Mesothelial cell of epicardium (in vitro differentiated cells): ENCODE measurements at places on chromosomes 16 and 17.

- peaks cover 2% of the 10 kb centered on the region for H3K36me3 ChIP-seq
- no peak for DNase-seq
- H3K4me1 ChIP-seq: peaks cover 12% of the 10 kb centered on the region
- no peak overlapping the region for H3K4me3 ChIP-seq
Measured at GRCh38 chr17:63434951-63435571, 11.0 kb downstream of the CYB561 start.

DNA sequence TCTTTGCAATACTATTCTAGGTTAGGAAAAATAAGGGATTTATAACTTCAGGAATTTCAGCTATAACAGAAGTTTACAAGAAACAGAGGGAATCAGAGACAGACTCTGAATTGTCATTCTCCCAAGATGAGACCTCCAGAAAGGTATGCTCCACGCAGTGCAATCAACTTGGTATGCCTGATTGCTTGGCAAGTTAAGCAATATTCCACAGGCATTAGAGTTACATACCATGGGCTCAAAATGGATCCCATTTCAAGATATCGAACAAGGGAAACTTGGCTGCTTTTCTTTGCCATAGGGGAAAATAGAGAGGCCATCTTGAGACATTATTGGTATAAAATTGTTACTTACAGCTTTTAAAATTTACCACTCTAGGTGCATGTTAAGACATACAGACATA, 615.6 kb upstream of the SOX9 start:
- no peak for DNase-seq
- peaks cover 14% of the 10 kb centered on the region for H3K27me3 ChIP-seq
- no peaks in the 10 kb centered on the region for H3K36me3 ChIP-seq
- no peak overlapping the region for H3K4me3 ChIP-seq

- peaks cover 25% of the 10 kb centered on the region for H3K27me3 ChIP-seq
- peaks cover 54% of the 10 kb centered on the region for H3K4me1 ChIP-seq
- no peak for DNase-seq
- H3K36me3 ChIP-seq: no peaks in the 10 kb centered on the region
- H3K27ac ChIP-seq: peak overlapping the region; percentile 71
Measured at GRCh38 chr17:38602956-38603785, 2.6 kb downstream of the SRCIN1 start.

DNA sequence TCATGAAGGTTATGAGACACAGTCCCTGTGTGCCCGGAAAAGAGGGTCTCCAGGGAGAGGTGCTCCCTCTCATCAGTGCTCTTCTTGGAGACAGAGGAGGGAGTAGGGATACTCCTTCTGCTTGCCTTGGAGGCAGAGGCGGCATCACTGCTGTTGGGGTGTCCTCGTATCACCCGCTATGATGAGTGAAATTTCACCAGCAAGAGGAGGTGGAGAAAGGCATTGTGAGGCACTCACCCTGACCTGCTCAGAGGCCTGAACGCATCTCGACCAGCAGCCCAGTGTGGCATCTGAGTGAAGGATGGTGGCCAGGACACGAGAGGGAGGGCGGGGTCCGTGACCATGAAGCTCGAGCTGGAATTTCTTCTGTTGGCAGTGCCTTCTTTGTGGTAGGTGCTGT, 222.1 kb upstream of the CHMP6 start:
- H3K4me1 ChIP-seq: peaks cover 3% of the 10 kb centered on the region
- peaks cover 8% of the 10 kb centered on the region for H3K36me3 ChIP-seq
- no peak for DNase-seq
- H3K4me3 ChIP-seq: no peak overlapping the region
- no peaks in the 10 kb centered on the region for H3K27me3 ChIP-seq

- no peaks in the 10 kb centered on the region for H3K36me3 ChIP-seq
- H3K27ac ChIP-seq: no peak overlapping the region
- DNase-seq: no peak
- no peak overlapping the region for H3K4me3 ChIP-seq
Measured at GRCh38 chr17:17348872-17349723, 45.9 kb downstream of the NT5M start.

- no peak overlapping the region for H3K4me3 ChIP-seq
- H3K27ac ChIP-seq: peak overlapping the region; percentile 30
- peaks cover 7% of the 10 kb centered on the region for H3K36me3 ChIP-seq
- H3K4me1 ChIP-seq: peaks cover 14% of the 10 kb centered on the region
- DNase-seq: no peak
Measured at GRCh38 chr16:30926937-30927788, 3.8 kb downstream of the FBXL19 start.

- peaks cover 46% of the 10 kb centered on the region for H3K27me3 ChIP-seq
- H3K4me1 ChIP-seq: peaks cover 12% of the 10 kb centered on the region
- DNase-seq: no peak
- H3K4me3 ChIP-seq: no peak overlapping the region
Measured at GRCh38 chr16:9680019-9680655, 502.1 kb downstream of the GRIN2A start.

- H3K36me3 ChIP-seq: peaks cover 13% of the 10 kb centered on the region
- peak overlapping the region; percentile 75 for H3K4me3 ChIP-seq
- DNase-seq: no peak
- peaks cover 19% of the 10 kb centered on the region for H3K4me1 ChIP-seq
- peaks cover 37% of the 10 kb centered on the region for H3K27me3 ChIP-seq
- no peak overlapping the region for H3K27ac ChIP-seq
Measured at GRCh38 chr17:17494870-17495535, 1.2 kb downstream of the RASD1 start.

- H3K27ac ChIP-seq: no peak overlapping the region
- H3K4me3 ChIP-seq: no peak overlapping the region
- H3K36me3 ChIP-seq: peaks cover 14% of the 10 kb centered on the region
- peaks cover 40% of the 10 kb centered on the region for H3K27me3 ChIP-seq
Measured at GRCh38 chr16:71441348-71442050, 355 bp downstream of the TLE7 start.

DNA sequence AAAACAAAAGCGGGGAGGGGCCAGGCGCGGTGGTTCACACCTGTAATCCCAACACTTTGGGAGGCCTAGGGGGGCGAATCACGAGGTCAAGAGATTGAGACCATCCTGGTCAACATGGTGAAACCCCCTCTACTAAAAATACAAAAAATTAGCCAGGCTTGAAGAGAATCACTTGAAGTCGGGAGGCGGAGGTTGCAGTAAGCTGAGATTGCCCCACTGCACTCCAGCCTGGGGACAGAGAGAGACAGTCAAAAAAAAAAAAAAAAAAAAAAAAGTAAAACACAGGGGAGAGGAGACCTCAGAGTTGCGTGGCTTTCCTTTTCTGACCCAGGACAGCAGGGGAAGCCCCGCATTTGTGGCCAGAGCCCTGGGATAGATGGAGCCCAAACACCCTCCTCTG, 19.9 kb downstream of the ACTG1 start:
- DNase-seq: no peak
- H3K4me3 ChIP-seq: no peak overlapping the region
- peaks cover 13% of the 10 kb centered on the region for H3K4me1 ChIP-seq

- peaks cover 6% of the 10 kb centered on the region for H3K36me3 ChIP-seq
- H3K4me1 ChIP-seq: peaks cover 3% of the 10 kb centered on the region
- no peaks in the 10 kb centered on the region for H3K27me3 ChIP-seq
- DNase-seq: no peak
- H3K27ac ChIP-seq: no peak overlapping the region
Measured at GRCh38 chr16:22235839-22236745, 30.0 kb downstream of the EEF2K start.

- no peak for DNase-seq
- H3K27me3 ChIP-seq: peaks cover 44% of the 10 kb centered on the region
- no peak overlapping the region for H3K4me3 ChIP-seq
- H3K27ac ChIP-seq: no peak overlapping the region
- peaks cover 5% of the 10 kb centered on the region for H3K4me1 ChIP-seq
Measured at GRCh38 chr16:23920446-23920845, 84.7 kb downstream of the PRKCB start.

- no peak for DNase-seq
- no peaks in the 10 kb centered on the region for H3K36me3 ChIP-seq
- H3K4me3 ChIP-seq: no peak overlapping the region
- H3K4me1 ChIP-seq: peaks cover 6% of the 10 kb centered on the region
- peaks cover 3% of the 10 kb centered on the region for H3K27me3 ChIP-seq
Measured at GRCh38 chr17:82217530-82218204, 5.0 kb upstream of the CCDC57 start.

GRCh38 chr17:82898976-82899514, 59.2 kb upstream of the ZNF750 start:
- peaks cover 35% of the 10 kb centered on the region for H3K36me3 ChIP-seq
- DNase-seq: no peak
- H3K4me1 ChIP-seq: peaks cover 6% of the 10 kb centered on the region
- no peak overlapping the region for H3K4me3 ChIP-seq
- H3K27ac ChIP-seq: no peak overlapping the region

- H3K27ac ChIP-seq: no peak overlapping the region
- H3K4me3 ChIP-seq: no peak overlapping the region
- H3K36me3 ChIP-seq: no peaks in the 10 kb centered on the region
- no peak for DNase-seq
- peaks cover 42% of the 10 kb centered on the region for H3K4me1 ChIP-seq
- no peaks in the 10 kb centered on the region for H3K27me3 ChIP-seq
Measured at GRCh38 chr17:50956409-50956749, 90.2 kb upstream of the TOB1 start.

GRCh38 chr16:85945424-85945751, 46.4 kb downstream of the IRF8 start:
- H3K27me3 ChIP-seq: peaks cover 26% of the 10 kb centered on the region
- no peak overlapping the region for H3K27ac ChIP-seq
- H3K4me1 ChIP-seq: no peaks in the 10 kb centered on the region
- no peak for DNase-seq
- H3K36me3 ChIP-seq: no peaks in the 10 kb centered on the region
- no peak overlapping the region for H3K4me3 ChIP-seq
